C1 segment of cervical spinal cord (tissue), 14 donors: ENCODE measurements at places on chromosomes 2 and 18.

DNA sequence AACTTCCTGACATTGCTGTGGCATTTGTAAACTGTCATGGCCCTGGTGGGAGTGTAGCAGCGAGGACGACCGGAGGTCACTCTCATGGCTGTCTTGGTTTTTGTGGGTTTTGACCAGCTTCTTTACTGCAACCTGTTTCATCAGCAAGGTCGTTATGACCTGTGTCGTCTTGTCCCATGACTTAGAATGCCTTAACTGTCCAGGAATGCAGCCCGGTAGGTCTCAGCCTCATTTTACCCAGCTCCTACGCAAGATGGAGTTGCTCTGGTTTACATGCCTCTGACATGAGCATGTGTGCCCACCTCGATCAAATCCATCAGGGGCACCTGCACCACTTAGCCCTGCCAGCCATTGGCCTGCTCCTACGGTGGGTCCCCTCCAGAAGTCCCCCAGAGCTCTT, 32.9 kb upstream of the SLC66A3 start:
- no peak for DNase-seq

DNA sequence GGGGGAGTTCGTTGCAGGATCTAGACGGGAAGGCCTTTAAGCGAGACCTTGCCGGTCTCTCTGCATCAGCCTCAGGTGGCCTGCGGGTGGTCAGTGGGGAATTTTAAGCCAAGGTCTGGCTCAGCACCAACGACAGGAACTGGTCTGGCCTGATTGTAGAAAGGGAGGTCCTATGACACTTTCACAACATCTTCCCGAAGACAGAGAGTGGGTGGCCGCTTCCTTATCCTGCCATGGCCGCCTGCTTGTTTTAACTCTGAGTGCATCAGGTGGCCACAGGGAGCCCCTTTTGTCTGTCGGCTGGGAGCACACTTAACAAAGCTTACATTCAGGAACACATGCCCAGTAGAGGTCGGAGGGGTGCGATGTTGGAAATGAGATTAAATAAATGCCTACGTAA, 363.7 kb upstream of the MYT1L start:
- DNase-seq, result no peak

- no peak for DNase-seq
Measured at GRCh38 chr2:33160191-33160590, 213.4 kb downstream of the LTBP1 start.

GRCh38 chr2:70793450-70793849, 3.0 kb upstream of the FIGLA start:
- DNase-seq, result no peak

GRCh38 chr2:238942726-238943300, 94.9 kb downstream of the TWIST2 start:
- DNase-seq, result no peak

DNA sequence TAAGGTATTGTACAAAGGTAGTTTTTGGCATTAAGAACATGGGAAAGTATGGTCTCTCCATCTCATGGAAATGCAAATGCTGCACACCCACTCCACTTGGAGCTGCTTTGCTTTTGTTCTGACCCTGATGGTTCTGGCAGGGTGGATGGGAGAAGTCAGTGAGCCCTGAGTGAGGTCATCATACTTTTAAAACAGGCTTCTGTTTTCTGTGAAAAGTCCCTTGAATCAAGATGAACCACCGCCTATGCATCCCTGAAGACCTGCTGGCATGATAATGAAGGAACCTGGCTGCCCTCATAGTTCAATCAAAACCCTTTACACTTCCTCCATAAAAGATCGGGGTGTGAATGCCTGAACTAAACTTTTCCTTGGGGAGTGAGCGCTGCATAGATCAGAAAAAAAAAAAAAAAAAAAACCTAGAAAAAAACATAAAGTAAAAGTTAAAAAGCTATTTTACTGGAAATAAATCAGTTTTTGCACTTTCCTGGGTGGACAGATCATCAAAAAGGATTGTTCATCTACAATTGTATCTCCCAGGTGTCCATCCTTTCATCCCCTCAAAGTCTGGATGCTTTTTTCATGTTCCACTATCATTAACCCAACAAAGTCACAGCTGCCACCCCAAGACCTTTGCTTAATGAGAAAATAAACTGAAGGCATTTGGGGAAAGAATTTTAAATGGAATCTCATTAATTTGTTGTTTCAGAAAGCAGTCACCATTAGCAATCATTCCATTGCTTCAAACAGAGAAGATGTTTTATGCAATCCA, 728.1 kb upstream of the DDX18 start:
- no peak for DNase-seq

- no peak for DNase-seq
Measured at GRCh38 chr2:109356324-109357035, 227.5 kb downstream of the SH3RF3 start.

GRCh38 chr2:8204711-8205110, 477.1 kb upstream of the ID2 start:
- no peak for DNase-seq

DNA sequence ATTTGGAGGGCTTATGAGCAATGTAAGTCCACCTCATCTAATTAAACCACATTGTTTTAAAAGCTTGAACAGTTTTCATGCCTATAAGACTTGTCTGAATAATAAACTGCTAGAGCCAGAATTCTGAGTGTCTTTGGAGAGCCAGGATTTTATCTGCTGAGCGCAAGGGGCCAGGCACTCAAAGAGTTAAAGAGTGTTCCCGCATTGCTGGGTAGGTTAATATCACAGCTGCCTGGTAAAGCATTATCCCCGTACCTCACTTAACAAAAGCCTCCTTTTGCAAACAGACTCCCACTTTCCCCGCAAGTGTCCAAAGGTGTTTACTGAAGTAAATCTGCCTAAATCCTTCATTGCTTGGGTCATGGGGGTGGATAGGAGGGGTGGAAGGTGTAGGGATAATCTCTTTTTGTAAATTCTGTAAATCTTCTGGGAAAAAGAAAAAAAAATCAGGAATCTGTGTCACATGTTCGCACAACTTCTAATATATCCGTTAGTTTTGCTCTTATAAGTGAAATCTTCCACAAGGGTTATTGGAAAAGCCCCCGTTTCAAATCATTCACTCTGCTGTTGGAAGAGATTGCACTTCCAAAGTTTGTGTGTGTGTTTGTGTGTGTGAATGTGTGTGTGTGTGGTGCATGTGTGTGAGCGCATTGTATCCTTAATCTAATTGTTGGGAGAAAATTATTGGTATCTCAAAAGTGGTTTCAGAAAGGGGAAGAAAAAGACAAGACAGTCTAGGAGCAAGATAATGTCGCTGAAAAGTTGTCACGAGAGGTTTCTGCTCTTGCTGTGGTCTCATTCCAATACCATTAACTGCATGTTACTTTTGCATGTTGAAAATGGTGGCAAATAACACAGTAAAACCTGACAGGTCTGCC, 10.7 kb downstream of the ZEB2 start:
- DNase-seq, result no peak

DNA sequence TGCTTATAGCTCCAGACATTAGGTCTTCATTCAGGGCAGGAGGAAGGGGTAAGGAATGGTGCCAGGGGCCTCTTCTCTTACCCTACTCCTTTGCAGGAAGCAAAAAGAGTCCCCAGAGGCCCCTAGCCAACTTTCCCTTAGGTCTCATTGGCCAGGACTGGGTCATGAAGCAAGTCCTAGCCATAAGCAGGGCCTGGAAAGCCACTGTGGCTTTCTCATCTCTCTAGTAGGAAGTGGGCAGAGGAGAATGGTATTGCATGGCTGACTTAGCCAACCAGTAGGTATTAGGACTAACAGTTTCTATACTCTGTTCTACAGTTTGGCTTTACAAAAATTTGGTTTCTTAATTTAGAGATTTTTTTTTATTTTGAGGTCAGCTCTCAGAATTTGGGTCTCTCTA, 4.8 kb downstream of the FAM228A start:
- no peak for DNase-seq

DNA sequence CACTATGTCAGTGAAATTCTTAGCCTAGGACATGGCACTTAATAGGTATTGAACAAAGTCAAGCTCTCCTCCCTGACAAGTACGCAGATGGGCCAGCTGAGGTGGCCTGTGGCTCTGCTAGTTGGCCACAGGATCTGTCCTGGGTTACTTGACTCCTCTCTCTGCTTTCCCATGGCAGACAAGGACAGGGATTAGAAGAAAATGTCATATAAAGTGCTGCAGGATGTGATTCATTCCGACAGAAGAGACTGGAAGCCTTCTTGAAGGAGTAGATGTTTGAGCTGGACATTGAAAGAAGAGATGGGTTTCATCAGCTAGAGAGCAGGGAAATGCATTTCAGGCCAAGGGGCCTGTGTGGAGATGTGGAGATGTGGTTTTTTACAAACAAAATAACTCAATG, 46.7 kb downstream of the SMAD7 start:
- DNase-seq, result no peak

GRCh38 chr2:33000986-33001385, 54.2 kb downstream of the LTBP1 start:
- DNase-seq, result no peak

DNA sequence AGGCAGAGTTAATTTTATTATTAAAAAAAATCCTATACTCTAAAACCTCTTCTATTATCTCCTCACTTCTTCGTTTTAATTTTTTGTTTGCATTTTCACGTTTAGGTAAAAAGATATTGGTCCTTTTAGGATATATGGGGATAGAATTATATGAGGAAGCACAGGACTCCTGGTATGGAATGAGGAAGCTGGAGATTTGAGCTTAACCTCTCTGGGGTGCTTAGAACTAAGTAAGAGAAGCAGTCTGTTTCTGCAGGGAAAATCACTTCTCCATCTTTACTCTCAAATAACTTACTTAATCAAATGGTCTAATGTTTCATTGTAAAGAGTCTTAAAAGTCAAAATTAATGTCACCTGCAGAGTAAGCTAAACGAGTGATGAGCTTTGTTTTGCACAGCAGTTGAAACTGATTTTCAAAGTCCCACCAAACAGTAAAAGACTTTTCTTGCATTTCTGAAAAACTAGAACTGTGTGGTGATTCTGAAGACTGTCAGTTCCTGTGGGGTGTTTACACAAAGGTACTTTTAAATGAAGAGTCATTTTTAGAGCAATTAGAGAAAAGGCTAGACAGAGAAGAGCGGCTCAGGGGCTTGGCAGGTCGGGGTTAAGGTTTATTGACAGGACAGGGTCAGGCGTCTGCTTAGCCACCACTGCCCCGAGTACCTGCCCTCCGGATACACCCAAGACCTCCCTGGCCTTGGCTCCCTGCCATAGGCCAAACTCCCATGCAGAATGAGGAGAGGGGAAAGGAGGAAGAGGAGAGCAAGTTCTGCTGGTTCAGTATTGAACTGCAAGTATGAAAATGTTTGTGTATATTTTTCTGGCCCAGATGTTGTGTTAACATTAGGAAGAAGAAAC, 21.6 kb downstream of the METAP1D start:
- DNase-seq, result no peak

DNA sequence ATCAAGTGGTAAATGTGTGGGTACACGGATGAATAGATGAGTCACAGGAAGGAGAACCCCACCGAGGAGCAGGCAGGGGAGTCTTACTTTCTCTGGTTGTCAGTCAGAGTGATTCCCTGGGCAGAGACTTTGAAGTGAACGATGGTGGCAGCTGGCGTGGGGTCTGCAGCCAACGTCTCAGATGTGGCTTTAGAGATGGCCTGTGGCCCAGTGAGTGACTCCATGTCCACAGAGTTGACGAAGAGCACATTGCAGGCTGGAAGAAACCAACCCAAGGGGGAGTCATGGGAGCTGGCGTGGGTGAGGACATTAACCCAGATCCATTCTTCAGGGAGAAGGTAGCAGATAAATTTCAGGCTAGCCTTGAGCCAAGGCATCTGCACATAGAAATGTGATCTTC, 193.1 kb downstream of the TNS1 start:
- DNase-seq, result no peak

DNA sequence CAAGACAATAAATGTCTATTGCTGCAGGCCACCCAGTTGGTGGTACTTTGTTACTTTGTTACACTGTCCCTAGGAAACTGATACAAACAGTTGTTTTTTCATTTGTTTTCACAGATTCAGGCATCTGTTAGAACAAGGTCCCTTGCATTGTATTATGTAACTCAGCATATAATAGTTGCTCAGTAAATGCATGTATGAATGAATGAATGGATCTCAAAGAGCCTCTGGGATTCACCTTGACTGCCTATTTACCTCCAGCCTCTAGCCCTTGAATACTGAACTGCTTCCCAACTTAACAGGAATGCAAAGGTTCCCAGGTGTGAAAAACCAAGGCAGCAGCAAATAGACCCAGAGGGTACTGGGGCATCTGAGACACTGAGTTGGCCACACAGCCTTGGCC, 27.4 kb upstream of the NEB start:
- no peak for DNase-seq

DNA sequence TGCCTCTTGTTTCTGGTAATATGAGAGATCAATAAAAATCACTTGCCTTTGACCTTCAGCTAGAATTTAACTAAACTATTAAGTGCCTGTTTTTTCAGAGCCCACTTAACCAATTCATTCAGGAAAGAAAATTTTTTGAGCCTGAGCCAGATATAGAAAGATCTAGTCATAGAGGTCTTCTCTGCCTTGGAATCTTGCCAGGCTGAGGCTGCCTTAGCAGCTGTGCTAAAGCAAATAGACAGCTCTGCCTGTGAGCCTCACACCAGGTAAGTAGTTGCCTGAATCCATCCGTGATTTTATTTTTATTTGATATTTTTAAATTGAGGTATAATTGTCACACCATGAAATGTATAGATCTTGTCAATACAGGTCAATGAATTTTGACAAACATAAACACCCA, 27.4 kb downstream of the EVX2 start:
- DNase-seq, result no peak

DNA sequence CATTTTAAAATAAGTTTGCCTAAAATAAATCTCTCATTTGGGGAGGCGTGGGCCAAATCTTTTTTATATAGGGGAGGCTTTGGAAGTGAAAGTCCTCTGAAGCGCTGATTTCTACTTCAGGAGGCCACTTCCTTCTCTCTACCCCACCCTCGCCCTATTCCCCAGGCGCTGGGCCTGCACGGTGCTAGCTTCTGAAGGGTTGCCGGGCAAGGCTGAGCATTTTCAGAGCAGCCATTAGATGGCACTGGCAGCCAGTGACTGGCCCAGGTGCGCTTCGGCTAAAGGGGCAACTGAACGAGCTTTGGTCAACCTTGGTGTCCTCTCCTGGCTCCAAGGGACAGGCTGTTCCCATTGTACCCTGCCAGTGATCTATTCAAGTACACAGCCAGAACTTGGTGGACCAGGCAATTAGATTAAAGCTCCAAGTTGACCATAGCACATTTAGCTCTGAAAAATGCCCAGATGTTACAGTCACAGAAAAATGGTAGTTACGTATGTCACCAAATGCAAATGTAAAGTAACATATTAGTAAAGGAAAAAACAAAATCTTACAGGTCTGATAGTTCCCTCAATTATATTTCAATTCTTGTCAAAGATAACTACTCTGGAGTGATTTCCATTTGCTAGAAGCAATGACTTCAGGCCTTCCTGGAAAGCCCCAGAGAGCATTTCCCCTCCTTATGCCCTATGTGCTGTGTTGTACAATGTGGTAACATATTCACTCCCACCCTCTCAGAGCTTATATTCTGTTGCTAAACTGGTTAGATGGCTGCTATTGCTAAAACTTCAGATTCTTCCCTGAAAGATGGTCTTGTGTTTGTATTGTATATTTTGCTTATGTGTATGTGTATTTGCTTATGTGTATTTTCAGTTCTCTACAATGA, 2.1 kb downstream of the POMC start:
- DNase-seq, result no peak

GRCh38 chr2:199488772-199489400, 31.1 kb upstream of the SATB2 start:
- DNase-seq, result no peak
